ENCODE measurements at places on chromosomes 12 and 14.

DNA sequence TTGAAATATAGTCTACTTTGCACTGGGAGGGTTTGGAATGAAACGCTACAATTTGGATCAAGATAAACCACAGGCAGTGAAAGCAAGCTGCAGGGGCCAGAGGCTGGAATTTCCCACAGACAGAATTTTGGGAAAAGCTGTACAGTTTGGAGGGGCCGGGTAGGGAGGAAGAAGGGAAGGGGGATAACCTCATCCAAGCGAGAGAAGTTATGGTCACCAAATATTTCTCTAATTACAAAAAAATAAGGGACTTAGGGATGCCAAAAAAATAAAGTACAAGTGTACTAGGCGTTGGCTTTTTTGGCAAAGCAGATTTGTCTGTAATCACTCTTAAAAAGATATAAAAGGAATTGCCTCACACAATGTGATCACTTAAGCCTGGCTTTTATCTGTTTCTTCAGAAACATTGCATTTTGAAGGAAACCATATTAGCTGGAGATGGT lies 31.2 kb upstream of the ADGRD1 start:
- DNase-seq, result no peak

GRCh38 chr14:52299692-52300278 lies 14.3 kb upstream of the PTGER2 start:
- peak; percentile 22 for DNase-seq

- no peak for DNase-seq
Measured at GRCh38 chr12:9034095-9034494, 44.7 kb downstream of the KLRG1 start.

GRCh38 chr14:84704601-84705000 lies 825.3 kb upstream of the FLRT2 start:
- no peak for DNase-seq

GRCh38 chr12:51823875-51824565 lies 24.5 kb downstream of the FIGNL2 start:
- DNase-seq, result peak; percentile 13

All from hematopoietic multipotent progenitor cell treated with erythropoietin and hydrocortisone succinate and interleukin-3 and kit ligand, for 17 days (in vitro differentiated cells).